ENCODE measurements at places on chromosomes 4 and X.

DNA sequence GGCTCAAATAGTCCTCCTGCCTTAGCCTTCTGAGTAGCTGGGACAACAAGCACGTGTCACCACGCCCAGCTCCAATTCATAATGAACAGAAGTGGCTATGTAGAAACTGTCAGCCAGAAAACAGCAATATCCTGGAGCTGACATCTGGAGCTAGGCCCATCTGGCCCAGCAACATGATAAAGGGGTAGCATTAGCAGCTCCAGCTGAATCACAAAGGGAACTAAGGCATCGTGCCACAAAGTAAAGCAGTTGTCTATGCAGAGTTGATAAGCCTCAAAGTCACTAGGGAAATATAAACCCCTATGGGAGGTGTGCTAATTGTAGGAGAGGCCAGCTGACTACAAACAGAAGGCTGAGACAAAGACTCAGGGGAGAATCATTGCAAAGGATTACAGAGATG lies 270.5 kb upstream of the GPC4 start:
- DNase-seq, result no peak

DNA sequence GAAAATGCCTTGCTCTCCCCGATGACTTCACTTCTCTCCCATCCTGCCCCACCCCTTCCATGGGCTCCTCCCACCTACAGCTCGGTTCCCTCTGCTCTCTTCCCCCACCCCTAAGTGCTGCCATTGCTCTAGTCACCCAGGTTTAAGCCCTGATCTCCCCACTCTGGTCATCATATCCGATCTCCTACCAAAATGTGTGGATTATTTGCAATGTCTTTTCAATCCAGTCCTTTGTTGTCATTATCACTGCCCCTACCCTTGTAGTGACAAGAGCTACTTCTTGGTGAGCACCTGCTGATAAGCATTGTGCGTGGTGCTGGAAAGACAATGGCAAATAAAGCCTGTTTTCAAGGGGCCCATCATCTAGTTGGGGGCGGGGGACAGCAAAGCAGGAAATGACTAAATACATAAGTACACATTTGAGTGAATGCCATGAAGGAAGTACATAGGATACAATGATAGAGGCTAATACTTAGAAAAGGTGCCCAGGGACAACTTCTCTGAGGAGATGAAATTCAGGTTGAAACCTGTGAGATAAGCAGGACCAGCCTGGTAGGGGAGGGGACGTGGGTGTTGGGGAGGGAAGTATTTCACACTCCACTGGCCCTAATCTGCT lies 63.8 kb downstream of the DLG3 start:
- DNase-seq, result no peak

GRCh38 chr4:3766785-3767569 lies 792 bp downstream of the ADRA2C start:
- no peak for DNase-seq

DNA sequence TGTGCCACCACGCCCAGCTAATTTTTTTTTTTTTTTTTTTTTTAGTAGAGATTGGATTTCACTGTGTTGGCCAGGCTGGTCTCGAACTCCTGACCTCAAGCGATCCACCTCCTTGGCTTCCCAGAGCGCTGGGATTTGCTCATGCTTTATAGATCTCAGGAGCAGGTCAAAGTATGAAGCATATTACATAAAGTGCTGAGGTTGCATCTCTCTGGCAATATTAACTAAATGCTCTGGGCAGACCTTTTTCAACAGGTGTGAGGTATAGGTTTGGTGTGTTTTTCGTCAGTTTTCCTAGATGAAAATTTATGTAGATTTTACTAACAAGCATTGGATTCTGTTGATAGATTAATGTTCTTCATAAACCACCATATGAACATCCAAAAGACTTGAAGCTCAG lies 19.3 kb upstream of the GCNA start:
- DNase-seq, result no peak

GRCh38 chr4:74038086-74038424 lies 434 bp downstream of the CXCL3 start:
- DNase-seq, result no peak

- no peak for DNase-seq
These were observed 18.7 kb downstream of the TXLNG start for GRCh38 chrX:16804923-16805464.

GRCh38 chr4:29310252-29310651 lies 1409.9 kb upstream of the PCDH7 start:
- DNase-seq, result no peak

- no peak for DNase-seq
These were observed 13.7 kb downstream of the ADH6 start for GRCh38 chr4:99205153-99205979.

DNA sequence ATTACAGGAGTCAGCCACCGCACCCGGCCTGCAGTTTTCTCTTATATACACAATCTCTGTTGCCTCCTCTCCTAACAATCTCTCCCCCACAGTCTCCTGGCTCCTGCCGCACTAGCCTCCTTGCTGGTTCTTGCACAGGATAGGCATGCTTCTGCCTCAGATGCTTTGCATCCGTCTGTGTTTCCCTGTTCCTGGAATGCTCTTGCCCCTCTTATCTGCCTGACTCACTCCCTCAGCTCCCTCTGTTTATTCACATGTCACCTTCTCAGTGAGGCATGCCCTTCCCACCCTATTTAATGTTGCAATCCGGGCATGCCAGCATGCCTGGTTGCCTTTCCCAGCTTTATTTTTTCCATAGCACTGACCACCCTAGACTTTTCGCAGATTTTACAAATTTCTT lies 161.9 kb downstream of the PHF8 start:
- no peak for DNase-seq

DNA sequence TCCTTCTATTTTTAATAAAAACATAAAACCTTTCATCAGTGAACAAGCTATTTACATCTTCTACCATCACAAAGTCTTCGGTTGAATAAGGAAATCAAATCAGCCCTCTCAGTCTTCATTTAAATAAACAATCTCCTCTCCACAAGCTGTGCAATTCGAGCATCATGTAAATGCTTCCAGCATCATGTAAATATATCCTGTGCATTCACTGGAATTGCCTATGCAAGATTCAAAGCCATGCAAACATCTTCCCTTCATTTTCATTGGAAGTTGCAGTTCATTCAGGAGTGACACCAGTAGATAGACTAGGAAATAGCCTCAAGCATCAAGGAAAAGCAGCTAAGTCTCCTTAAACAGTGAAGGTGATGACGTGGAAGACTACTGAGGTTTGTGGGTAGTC lies 77.7 kb upstream of the PCDH19 start:
- no peak for DNase-seq

- DNase-seq, result no peak
These were observed 27.8 kb downstream of the PIR start for GRCh38 chrX:15465347-15465746.

- no peak for DNase-seq
These were observed at the start of gene DDIT4L for GRCh38 chr4:100189820-100190642. DDIT4L (minus strand) TSS chr4:100190468; CDS start chr4:100189983, 485 bp downstream.

- no peak for DNase-seq
These were observed 1.5 kb downstream of the P2RY8 start for GRCh38 chrX:1535241-1536041.

GRCh38 chr4:55001538-55001937 lies 123.9 kb downstream of the KDR start:
- no peak for DNase-seq
